Gastroesophageal sphincter (tissue), 4 donors: ENCODE measurements at places on chromosomes 12 and 14.

- no peak for ATAC-seq
These were observed 23.8 kb downstream of the TUBA1A start for GRCh38 chr12:49165114-49165513.

DNA sequence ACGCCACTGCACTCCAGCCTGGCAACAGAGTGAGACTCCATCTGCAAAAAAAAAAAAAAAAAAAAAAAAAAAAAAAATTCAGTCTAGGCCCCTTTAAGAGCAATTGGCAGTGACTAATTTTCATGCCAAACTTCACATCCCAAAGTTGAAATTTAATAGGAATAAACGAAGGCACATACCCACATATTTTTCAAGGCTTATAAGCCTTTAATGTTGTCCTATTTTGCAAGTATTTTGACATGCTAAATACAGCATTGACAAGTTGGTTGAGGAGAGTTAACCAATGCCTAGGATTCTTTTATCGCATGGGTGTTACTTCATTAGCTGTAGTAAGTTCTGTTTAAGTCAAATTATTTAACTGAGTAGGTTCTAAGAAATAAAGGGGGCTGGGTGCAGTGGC is 23.5 kb upstream of the HIP1R start:
- ATAC-seq, result no peak

DNA sequence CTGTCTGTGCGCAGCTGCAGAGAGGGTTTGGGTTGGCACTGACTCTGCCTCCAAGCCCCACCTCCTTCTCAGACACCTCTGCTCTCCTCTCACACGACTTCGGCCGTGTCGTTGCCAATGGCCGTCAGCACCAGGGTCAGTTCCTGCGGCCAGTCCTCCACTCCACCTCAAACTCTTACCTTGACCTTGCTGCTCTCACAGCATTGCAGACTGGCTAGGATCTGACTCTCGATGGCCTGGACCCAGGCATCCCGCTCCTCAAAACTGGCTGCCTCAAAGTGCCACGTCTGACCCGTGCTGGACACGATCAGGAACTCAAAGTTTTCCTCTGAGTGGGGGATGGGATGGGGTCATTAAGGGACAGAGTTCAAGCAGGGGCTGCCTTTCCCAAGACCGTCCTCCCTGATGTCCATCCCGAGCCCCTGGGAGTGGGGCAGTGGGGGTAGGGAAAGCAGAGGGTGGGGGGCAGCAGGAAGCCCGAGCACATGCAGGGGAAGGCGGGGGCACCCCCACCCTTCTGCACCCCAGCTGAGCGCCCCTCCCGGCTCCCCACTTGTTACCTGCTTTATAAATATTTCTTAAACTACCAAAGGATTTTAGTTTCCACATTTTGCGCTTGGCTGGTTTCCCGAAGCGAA is 10.7 kb downstream of the AGAP2 start:
- ATAC-seq, result no peak

DNA sequence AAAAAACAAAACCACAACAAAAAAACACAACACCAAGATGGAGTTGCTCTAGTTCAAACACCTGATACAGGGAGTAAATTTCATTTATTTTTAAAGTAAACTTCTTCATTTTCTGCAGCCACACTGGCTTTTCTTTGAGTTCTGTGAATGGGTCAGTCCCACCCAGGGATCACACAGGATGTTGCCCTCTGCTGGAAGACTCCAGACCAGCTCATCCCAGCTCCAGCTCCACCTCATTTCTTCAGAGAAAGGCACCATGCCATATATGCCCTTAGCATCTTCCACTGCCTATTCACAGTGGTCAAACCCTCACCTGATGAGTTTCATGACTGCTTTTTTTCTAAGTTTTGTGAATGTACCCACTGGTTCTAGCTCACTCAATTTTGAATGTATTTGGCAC is 8.0 kb downstream of the GLIPR1 start:
- ATAC-seq, result no peak

DNA sequence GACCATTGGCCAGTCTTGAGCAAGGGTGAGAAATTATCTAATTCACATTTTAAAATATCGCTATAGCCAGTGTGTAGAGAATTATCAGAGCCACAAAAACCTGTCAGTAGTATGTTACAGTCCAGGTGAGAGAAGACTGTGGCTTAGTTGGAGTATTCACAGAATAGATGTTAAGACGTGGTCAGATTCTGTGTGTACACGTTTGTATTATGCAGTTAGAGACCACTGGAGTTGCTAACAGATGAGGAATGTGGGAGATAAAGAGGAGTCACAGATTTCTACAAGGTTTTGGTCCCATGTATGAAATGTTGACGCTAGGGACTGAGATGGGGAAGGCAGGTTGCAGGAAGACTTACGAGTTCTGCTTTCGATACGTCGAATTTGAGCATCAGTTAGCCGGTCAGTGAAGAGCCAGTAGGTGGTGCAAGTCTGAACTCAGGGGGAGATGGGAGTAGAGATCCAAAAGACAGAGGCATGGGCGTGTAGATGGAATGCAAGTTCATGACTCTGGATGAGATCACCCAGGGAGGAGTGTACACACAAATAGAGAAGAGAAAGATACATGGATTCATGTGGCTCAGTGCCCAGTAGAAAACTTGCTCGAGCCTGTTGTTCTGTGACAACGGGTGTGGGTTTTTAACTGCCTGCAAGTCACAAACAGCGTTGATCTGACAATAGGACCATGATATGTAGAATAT is 114.8 kb upstream of the FLRT2 start:
- peak; percentile 92 for ATAC-seq

DNA sequence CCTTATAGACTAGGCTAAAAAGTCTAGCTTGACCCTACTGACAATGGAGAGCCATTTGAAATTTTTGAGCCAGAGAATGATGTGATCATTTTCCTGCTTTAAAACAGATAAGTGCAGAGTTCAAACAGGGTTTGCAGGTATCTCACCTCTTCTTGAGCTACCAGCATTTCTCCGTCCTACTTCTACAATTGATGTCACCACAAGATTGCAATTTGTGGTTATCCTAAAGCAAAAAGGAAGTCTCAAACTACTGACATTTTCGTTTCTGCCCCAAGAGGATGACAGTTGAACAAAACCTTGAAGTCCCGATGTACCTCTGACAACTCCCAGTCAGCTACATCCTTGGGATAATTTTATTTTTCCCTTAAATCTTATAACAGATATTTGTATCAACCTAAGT is 86.7 kb downstream of the PTGER2 start:
- ATAC-seq, result no peak

GRCh38 chr12:64456119-64456518 is 4.2 kb downstream of the TBK1 start:
- no peak for ATAC-seq

DNA sequence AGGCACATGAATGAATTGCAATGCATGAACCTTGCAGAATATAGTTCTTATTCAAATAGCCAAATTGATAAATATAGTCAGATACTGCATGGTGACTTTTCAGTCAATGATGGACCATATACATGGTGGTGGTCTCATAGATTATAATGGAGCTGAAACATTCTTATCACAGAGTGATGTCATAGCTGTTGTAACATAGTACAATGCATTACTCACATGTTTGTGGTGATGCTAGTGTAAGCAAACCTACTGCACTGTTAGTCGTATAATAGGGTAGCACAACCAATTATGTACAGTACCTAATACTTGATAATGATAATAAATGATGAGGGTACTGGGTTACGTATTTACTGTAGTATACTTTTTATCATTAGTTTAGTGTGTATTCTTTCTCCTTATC is 280.3 kb downstream of the BCAT1 start:
- ATAC-seq, result no peak

DNA sequence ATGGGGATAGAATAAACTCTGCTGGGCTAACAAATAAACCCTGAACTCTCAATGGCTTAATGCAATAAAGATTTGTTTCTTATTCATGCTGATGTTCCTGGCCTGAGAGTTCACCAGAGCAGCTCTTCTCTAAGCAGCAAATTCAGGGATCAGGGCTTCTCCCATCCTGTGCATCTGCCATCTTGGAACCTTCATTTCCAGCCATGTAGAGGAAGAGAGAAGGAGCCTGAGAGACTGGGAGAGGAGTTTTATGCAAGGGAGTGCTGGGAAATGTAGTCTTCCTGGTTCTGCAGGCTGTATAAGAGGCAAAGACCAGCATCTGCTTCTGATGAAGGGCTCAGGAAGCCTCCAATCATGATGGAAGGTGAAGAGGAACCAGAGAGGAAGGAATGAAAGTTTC is 20.6 kb upstream of the APOLD1 start:
- ATAC-seq, result no peak

DNA sequence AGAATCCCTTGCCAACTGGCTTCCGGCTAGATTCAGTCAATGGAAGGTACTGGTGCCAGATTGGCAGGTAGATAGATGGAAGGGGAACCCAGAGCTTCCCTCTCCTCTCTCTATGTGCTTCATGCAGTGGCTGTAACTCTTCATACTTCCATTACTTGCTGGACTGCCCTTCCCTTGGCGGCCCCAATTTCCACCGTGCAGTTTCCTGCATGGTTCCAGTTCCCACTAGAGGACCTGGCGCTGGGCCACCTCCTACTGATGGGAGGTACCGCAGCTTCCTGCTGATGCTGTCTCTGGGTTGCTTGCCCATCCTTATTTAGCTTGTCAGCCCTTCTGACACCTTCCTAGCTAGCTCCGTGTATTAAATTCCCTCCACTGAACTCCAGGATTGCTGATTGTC is 226.4 kb downstream of the ANO2 start:
- no peak for ATAC-seq

DNA sequence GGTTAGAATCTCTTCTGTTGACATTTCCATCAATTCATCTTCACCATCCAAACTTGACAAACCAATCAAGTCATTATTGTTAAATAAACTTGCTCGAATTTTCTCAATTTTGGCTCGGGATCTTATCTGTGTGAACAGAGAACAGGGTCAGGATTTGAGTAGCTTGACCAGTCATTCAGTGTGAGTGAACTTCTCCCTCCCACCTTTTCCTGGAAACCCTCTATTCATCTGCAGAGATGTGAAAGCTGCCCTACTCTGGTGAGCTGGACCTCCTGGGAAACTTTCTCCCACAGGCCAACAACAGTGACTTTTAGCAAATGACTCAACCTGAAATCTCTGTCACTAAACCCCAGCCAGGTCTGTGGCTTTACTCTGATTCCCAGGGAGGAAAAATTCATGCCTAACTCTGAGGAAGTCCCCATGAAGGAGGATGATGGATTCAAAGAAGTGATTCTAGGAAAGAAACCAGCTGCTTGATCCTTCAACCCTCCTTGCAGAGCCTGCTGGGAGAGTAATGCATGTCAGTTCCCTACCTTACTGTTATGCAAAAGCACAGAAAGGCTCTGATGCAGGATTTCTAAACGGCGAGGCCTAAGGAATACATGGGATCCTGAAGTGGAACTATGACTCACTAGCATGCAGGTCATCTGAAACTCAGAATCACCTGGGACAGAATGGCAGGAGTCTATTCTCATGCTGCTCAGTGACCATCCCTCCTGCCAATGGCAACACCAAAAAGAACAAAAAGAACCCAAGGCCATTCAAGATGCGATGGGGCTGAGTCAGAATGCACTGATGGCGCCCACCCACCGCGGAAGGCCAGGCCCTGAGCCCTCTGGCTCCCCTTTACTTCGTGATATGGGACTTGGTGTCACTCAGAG is 58.0 kb downstream of the TRAFD1 start:
- ATAC-seq, result no peak

GRCh38 chr14:31078766-31079165 is 52.6 kb upstream of the STRN3 start:
- ATAC-seq, result no peak

DNA sequence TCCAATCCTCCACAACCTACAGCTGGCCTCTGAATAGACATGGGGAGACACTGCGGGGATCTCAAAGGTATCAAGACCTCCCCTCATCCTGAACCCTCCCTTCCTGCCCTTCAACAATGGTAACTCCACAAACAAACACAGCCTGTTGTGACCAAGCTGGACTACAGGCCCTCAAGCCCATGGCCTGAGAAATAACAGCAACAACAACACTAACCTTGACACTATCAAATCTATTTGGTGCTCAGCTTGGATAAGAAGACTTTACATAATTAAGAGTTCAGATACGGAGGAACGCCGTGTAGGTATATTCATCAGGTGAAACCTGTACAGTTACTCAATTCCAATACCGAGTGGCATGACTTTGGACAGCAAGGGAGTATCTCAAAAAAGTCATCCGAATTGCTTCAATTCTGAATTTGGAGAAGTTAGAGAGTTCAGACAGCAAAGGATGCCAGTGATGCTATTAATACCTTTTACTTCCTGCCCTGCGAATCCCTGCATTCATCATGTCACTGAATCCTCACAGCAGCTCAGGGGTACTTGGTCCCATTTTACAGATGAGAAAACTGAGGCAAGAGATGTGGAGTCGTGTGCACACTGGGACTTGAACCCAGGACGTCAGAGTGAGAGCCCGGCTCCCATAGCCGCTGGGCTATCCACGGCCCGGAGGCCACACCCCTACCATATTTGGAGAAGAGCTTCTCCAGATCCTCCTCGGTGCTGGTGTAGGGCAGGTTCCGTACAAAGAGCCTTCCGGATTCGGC is 17.8 kb downstream of the RBM19 start:
- no peak for ATAC-seq

DNA sequence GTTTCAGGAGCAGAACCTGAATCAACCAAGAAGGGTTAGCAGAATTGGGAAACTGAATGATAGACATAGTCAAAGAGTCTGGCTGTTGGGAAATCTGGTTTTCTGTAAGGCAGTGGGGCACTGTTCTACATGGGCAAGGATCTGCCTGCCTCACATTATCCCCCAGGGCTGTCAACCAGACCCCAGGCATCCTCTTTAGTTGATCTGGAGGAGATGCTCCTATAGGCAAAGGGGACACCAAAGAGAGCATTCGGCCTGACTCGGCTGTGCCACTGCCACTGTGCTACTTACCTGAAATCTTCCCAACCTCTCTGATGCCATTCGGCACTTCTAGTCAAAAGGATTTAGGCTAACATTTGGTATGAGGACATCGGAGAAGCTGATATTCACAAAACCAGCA is 4.1 kb downstream of the ISCU start:
- ATAC-seq, result no peak

DNA sequence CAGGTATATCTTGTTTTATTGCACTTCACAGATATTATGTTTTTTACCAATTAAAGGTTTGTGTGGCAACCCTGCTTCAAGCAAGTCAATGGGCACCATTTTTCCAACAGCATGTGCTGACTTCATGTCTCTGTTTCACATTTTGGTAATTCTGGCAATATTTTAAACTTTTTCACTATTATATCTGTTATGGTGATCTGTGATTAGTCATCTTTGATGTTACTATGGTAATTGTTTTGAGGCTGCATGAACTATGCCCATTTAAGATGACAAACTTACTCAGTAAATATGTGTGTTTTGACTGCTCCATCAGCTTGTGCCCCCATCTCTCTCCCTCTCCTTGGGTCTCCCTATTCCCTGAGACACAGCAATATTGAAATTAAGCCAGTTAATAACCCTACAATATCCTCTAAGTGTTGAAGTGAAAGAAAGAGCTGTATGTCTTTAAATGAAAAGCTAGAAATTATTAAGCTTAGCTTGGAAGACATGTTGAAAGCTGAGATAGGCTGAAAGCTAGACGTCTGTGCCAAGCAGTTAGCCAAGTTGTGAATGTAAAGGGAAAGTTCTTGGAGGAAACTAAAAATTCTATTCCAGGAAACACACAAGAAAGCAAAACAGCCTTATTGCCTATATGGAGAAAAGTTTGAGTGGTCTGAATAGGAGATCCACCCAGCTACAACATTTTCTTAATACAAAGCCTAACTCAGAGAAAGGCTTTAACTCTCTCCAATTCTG is 365.1 kb downstream of the ATP23 start:
- no peak for ATAC-seq

- ATAC-seq, result no peak
These were observed 155.5 kb upstream of the KRR1 start for GRCh38 chr12:75666939-75667334.

GRCh38 chr12:9103050-9103849 is 12.5 kb downstream of the A2M start:
- no peak for ATAC-seq

GRCh38 chr12:48202766-48203165 is 326 bp downstream of the OR10AD1 start:
- no peak for ATAC-seq
